Adipose tissue (tissue), 3 donors: ENCODE measurements at places on chromosomes 12 and 14. TPM values are rescaled to one million over a fixed set of nuclear protein-coding genes. Genes with fewer than 3 reads are reported as not detected.

Gene ORMDL2
- 27.2 TPM for polyA plus RNA-seq

Gene ADCY4
- polyA plus RNA-seq: 107 TPM

Gene PLEK2
- 0.67 TPM for polyA plus RNA-seq

Gene TMEM233
- polyA plus RNA-seq: 1.5 TPM

Gene NKX2-1
- polyA plus RNA-seq: not detected

Gene DEGS2
- 0.22 TPM for polyA plus RNA-seq

Gene ACSM4
- polyA plus RNA-seq: not detected

Gene MEG3
- polyA plus RNA-seq: 986 TPM

Gene CACNB3
- 6.9 TPM for polyA plus RNA-seq

Gene PROX2
- polyA plus RNA-seq: not detected
